ENCODE measurements at places on chromosomes 3 and 15. TPM values are rescaled to one million over a fixed set of nuclear protein-coding genes. Genes with fewer than 3 reads are reported as not detected.
A peak's percentile ranks its signal among the peaks of the same experiment; 100 is the strongest.

The MUC20 gene
- total RNA-seq, result 83.1 TPM

- DNase-seq, result peak; percentile 72
- H3K4me1 ChIP-seq, result peaks cover 35% of the 10 kb centered on the region
- peaks cover 73% of the 10 kb centered on the region for H3K36me3 ChIP-seq
- H3K27me3 ChIP-seq, result no peaks in the 10 kb centered on the region
- peak overlapping the region; percentile 82 for H3K27ac ChIP-seq
Measured at GRCh38 chr3:126474498-126475412, 936 bp downstream of the ZXDC start.

- DNase-seq, result peak; percentile 57
- H3K4me1 ChIP-seq, result no peaks in the 10 kb centered on the region
- peaks cover 62% of the 10 kb centered on the region for H3K27me3 ChIP-seq
- H3K4me3 ChIP-seq, result no peak overlapping the region
Measured at GRCh38 chr3:134640872-134641470, 9.9 kb downstream of the KY start.

The PTX3 gene
- total RNA-seq, result 1.8 TPM

The KBTBD8 gene
- total RNA-seq, result 4.1 TPM

- peaks cover 10% of the 10 kb centered on the region for H3K27me3 ChIP-seq
- no peaks in the 10 kb centered on the region for H3K36me3 ChIP-seq
- H3K27ac ChIP-seq, result no peak overlapping the region
- no peak for DNase-seq
- no peaks in the 10 kb centered on the region for H3K4me1 ChIP-seq
Measured at GRCh38 chr15:49904296-49904695, 214.7 kb downstream of the ATP8B4 start.

DNA sequence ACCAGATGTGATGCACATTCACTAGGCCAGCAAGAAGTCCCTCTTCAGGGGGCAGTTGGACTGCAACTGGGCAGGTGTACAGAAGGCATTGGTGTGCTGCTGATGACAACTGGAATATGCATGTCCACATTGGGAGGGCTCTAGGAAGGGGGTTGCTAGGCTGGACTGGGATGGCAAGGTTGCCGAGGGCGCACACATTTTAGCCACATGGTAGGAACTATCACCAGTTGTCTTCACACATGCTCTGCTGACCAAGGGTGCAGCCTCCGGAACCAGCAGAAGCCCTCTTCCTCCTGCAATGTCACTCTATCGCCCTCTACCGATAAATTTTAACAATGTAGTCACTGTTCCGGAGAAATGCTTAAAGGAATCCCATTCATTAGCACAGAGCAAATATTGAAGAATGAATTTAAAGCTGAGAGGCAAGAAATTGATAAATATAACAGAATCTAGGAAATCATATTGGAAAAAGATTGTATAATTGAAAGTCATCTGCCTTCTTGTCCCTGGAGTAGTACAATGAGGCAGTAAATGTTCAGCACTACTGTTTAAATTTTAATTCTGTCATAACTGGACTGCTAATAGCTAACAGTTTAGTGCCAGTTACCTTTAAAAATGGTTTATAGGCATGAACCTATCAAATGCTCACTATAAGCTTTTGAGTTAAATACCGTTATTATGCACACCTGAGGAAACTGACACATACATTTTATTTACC lies 22.6 kb upstream of the LYSMD4 start:
- H3K4me1 ChIP-seq, result no peaks in the 10 kb centered on the region
- no peak overlapping the region for H3K4me3 ChIP-seq
- H3K36me3 ChIP-seq, result no peaks in the 10 kb centered on the region
- no peak overlapping the region for H3K27ac ChIP-seq

- H3K4me1 ChIP-seq, result no peaks in the 10 kb centered on the region
- H3K27ac ChIP-seq, result no peak overlapping the region
- H3K4me3 ChIP-seq, result no peak overlapping the region
- H3K27me3 ChIP-seq, result no peaks in the 10 kb centered on the region
Measured at GRCh38 chr3:138137861-138138260, 5.7 kb upstream of the A4GNT start.

DNA sequence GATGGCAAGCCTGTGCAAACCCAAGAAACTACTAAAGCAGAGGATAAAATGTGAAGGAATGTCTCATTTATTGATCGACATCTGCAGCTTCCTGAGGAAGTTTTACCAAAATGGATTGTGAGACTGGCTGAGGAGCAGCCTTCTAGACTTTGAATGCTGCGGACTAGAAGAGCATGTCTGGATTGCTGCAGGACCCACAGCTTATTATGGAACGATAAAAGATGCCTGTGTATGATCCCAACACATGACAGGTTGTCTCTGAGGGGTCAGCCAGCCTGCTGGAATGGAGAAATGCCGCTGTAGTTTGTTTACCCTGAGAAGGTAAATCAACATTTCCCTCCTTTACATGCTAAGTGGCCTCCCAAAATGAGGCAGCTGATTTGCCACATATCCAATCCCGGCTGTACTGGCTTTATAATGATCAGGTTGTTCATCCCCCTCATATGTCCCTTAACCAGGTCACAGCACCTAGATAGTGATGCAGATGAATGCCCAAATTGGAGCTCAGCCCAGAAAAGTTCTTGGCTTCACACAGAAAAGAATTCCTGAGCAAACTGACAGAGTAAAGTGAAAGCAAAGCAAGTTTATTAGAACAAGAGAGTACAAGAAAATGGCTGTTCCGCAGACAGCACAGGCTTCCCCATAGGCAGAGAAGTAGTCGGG lies 63.9 kb downstream of the IL12A start:
- H3K27ac ChIP-seq, result no peak overlapping the region
- DNase-seq, result no peak
- no peaks in the 10 kb centered on the region for H3K27me3 ChIP-seq

The DNAJB8 gene
- total RNA-seq, result not detected

DNA sequence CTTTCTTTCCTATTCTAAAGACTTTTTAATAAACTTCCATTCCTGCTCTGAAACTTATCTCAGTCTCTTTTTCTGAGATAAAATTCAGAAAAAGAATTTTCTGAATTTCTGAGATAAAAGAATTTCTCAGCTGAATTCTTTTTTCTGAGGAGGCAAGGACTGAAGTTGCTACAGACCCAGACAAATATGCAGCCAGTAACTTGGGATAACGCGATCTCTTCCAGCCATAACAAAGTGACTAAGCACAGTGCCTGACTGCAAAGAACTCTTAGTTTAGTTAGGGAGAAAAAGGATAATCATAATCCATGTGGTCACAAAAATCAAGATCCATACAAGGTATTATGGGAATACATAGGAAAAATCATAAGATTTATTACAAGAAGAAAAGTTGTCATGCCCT lies 222.0 kb upstream of the GAP43 start:
- DNase-seq, result no peak
- H3K36me3 ChIP-seq, result no peaks in the 10 kb centered on the region
- H3K27ac ChIP-seq, result no peak overlapping the region
- H3K27me3 ChIP-seq, result no peaks in the 10 kb centered on the region

The SLC38A3 gene
- not detected for total RNA-seq

DNA sequence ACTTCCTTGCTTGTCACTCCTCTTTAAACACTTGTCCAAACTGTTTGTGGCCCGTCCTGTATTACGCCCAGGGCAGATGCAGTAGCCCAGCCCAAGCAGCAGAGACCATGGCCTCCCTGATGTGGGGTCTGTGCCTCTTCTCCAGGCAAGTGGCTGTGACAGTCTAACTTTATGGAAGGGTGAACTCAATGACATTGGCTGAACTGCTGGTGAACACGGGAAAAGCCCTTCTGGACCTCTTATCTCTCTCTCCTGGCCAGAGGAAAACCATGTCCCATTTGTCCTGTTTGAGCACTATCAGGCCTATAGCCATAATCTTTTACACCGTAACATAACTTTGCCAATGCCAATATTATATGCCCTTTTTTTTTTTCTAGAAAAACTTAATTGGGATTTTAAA lies 67.6 kb downstream of the SMAD3 start:
- no peak overlapping the region for H3K27ac ChIP-seq
- no peak for DNase-seq
- H3K4me3 ChIP-seq, result no peak overlapping the region

The PPP1R14D gene
- total RNA-seq, result 0.51 TPM

The GLDN gene
- not detected for total RNA-seq

The KIF7 gene
- 1.7 TPM for total RNA-seq

The CTXN2 gene
- total RNA-seq, result not detected

The AADACL2 gene
- total RNA-seq, result not detected

The CAMKV gene
- total RNA-seq, result 0.38 TPM

DNA sequence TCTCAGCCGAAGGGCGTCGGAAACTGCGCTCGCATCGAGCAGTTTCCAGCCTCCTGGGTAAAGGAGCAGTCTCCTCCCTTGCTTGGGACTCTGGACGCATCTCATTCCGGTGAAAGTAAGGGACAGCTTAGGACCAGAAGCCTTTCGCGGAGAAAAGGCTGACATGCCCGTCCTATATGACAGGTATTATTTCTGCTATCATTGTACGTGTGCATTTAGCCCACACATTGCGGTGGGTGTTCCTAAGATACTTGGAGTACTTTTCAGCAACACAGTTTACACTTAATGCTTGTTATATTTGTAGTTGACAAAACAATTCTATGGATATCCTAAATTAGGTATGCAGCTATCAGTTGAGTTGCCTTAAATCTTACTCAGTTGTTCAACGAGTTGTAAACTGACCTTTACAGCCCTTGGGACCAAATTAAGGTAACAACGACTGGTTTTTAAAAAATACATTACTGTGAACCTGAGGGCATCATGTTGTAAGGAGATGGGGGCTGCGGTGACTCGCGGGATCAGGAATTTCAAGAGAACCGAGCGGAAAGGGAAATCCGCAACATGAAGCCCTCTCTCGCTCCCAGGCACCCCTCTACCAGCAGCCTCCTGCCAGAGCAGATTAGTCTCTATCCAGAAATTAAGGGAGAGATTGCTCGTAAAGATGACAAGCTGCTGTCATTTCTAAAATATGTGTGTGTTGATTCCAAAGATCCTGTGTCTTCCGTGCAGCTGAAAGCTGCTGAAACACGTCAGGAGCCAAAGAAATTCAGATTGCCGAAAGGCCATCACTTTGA lies 632 bp upstream of the COPS2 start:
- DNase-seq, result peak; percentile 4
- H3K4me1 ChIP-seq, result peaks cover 12% of the 10 kb centered on the region
- H3K27ac ChIP-seq, result peak overlapping the region; percentile 99

DNA sequence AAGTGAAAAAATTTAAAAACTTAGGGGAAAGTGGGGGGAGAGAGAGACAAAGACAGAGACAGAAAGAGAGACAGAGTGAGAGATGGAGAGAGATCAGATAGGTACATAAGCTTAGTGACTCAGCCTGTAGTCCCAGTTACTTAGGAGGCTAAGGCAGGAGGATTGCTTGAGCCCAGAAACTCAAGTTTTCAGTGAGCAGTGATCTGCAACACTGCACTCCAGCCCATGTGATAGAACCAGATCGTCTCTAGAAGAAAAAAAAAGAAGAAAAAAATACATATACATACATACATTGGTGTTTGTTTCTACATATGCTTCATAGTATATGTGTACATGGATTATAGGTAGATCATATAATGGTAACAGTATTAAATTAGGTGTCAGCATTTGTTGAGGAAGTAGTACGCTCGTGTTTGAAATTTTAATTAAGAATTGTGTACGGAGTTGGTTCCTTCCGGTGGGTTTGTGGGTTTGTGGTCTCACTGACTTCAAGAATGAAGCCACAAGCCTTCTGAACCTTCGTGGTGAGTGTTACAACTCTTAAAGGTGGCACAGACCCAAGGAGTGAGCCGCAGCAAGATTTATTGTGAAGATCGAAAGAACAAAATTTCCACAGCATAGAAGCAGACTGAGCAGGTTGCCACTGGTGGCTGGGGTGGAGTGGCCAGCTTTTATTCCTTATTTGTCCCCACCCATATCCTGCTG lies 38.3 kb upstream of the SNRPN start:
- DNase-seq, result no peak
- no peaks in the 10 kb centered on the region for H3K4me1 ChIP-seq
- no peak overlapping the region for H3K27ac ChIP-seq
- H3K36me3 ChIP-seq, result no peaks in the 10 kb centered on the region

- no peaks in the 10 kb centered on the region for H3K4me1 ChIP-seq
- no peak overlapping the region for H3K27ac ChIP-seq
- DNase-seq, result no peak
- no peaks in the 10 kb centered on the region for H3K36me3 ChIP-seq
- no peaks in the 10 kb centered on the region for H3K27me3 ChIP-seq
Measured at GRCh38 chr15:31344823-31345605, 18.4 kb downstream of the KLF13 start.

The TMEM108 gene
- total RNA-seq, result not detected

DNA sequence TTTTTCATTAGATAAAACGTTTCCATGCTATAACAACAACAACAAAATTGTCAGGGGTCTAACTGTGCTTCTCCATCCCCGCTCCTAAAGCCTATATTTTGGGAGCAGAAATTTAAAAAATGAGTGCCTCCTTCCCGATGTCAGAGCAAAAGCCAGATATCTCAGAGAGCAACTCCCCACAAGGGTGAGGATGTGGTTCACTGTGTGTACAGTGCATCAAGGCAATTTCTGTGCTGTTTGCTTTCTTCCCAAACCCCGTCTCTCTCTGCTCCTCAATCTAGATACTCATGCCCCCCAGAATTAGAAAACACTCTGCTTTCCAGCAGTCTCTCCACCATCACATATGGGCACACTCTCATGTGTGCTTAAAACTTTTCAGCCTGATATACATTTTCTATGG lies 76.7 kb upstream of the MBNL1 start:
- no peak for DNase-seq
- H3K27me3 ChIP-seq, result no peaks in the 10 kb centered on the region
- H3K4me1 ChIP-seq, result peaks cover 8% of the 10 kb centered on the region

GRCh38 chr3:112579232-112579631 lies 17.4 kb downstream of the SLC35A5 start:
- H3K4me3 ChIP-seq, result no peak overlapping the region
- no peaks in the 10 kb centered on the region for H3K27me3 ChIP-seq
- no peak for DNase-seq
- H3K4me1 ChIP-seq, result no peaks in the 10 kb centered on the region

The LRRK1 gene
- 20.1 TPM for total RNA-seq

DNA sequence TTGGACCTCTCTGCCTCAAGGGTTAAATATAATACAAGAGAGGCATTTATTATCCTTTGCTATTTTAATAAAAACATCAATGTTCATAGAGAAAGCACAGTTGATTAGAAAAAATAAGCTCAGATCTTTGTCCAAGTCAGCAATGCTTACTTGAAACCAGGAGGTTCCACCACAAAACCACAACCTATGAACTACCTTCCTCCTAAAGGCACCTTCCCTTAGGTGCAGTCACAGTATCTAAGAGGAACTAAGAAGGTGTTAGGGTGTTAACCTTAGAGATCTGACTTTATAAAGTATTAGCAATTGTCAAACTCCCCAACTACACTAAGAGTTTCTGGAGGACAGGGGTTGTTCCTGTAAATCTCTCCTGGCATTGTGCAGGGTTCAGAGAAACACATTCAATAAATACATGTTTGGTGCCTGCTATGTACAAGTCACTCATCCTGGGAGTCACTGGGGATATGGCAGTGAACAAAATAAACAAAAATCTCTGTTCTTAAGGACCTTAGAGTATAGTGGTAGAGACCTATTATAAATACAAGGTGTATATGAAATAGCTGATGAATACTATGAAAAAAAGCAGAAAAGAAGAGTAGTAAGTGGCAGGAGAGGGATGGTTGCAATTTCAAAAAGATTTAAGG lies 208.6 kb downstream of the NFKBIZ start:
- H3K27me3 ChIP-seq, result no peaks in the 10 kb centered on the region
- H3K36me3 ChIP-seq, result no peaks in the 10 kb centered on the region
- H3K27ac ChIP-seq, result no peak overlapping the region
- DNase-seq, result no peak
- peaks cover 13% of the 10 kb centered on the region for H3K4me1 ChIP-seq

- no peaks in the 10 kb centered on the region for H3K4me1 ChIP-seq
- no peak for DNase-seq
- H3K27ac ChIP-seq, result no peak overlapping the region
- no peaks in the 10 kb centered on the region for H3K36me3 ChIP-seq
Measured at GRCh38 chr15:36359286-36359685, 220.1 kb upstream of the CDIN1 start.

- no peaks in the 10 kb centered on the region for H3K36me3 ChIP-seq
- H3K4me3 ChIP-seq, result no peak overlapping the region
- no peaks in the 10 kb centered on the region for H3K27me3 ChIP-seq
- peaks cover 7% of the 10 kb centered on the region for H3K4me1 ChIP-seq
Measured at GRCh38 chr3:17832016-17832415, 89.6 kb upstream of the TBC1D5 start.
